ENCODE measurements at places on chromosomes 11 and 22. TPM values are rescaled to one million over a fixed set of nuclear protein-coding genes. Genes with fewer than 3 reads are reported as not detected.

The OTOG gene
- total RNA-seq: not detected

The SLC22A25 gene
- total RNA-seq: not detected

- no peak for DNase-seq
Measured at GRCh38 chr22:26985206-26985605, 327.8 kb downstream of the MIAT start.

GRCh38 chr11:31820438-31820818 lies 9.3 kb upstream of the PAX6 start:
- DNase-seq: no peak

DNA sequence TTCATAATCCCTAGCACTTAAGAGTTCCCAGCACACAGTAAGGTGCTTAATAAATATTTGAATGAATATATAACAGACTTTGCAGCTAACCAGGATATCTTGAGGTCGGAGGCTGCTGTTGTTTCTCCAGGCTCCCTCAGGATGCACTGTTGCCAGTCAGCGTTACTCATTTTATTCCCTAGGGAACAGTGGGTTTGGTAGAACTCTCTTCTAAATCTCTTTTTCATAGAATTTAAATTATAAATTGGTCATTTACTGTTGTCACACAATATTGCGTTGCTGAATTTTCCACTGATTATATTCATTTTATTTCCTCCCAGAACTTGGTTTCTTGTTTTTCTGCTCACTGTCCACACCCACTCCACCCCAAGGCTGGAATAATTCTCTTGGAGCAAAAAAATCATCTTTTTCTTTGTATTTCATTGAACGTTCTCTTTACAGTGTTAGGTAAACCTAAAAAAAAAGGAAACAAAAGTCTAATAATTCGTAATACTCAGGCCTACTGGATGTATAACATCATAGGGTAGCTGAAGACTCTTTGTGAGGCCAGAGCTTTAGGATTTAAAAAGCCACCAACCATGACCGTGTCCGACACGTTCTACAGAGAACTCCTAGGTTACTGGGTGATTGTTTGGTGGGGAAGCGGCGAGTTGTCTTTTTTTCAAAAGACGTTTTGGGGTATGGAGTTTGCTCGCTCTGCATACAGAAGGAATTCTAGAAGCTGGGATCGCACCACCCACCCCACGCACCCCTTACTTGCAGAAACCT lies 766 bp upstream of the CAPRIN1 start:
- no peak for DNase-seq

DNA sequence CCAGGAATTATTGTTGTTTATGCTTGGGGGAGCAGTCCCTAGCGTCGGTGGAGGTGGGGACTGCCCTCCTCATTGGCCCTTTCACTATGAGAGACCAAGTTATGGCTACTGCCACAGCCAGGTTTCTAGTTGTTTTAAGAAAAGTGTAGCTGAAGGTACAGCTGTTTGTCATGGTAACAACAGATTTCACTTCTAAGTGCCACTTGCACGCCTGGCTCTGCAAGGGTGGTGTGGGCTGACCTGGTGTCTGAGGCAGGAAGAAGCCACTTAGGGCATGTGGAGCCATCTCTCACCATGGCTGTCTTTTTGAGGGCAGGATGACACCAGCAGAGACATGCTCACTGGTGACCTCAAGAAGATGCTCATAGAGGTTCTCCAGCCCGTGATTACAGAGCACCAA lies 46.3 kb upstream of the MPEG1 start:
- DNase-seq: no peak

GRCh38 chr11:116396331-116396730 lies 376.5 kb downstream of the BUD13 start:
- DNase-seq: no peak
